Chondrocyte (in vitro differentiated cells): ENCODE measurements at places on chromosomes 5 and 9.

DNA sequence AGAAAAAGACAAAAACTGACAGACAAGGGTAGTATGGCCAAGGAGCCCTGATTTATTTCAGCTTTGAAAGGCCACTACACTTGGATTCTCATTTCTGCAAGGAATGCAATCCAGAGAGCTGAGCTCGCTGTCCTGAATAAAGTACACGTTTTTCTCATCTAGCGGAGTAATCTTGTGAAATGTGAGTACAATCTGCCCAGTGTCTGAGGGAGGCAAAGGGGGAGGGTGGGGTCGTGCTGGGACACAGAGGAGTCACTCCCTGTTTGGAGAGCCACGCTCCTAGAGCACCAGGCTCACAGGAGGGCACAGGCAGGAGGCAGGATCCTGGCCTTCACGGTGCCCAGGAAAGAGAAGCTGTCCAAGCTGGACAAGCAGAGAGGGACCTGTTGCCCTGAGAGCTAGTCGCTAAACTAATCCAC lies 51.0 kb upstream of the IFNK start:
- H3K4me1 ChIP-seq: peaks cover 51% of the 10 kb centered on the region
- no peak overlapping the region for H3K4me3 ChIP-seq
- no peaks in the 10 kb centered on the region for H3K36me3 ChIP-seq

- H3K36me3 ChIP-seq: no peaks in the 10 kb centered on the region
- no peaks in the 10 kb centered on the region for H3K4me1 ChIP-seq
- no peak overlapping the region for H3K4me3 ChIP-seq
- DNase-seq: no peak
- no peak overlapping the region for H3K27ac ChIP-seq
Measured at GRCh38 chr5:133688391-133688790, 76.0 kb upstream of the FSTL4 start.

GRCh38 chr9:128706045-128706444 lies 3.7 kb downstream of the PKN3 start:
- H3K27me3 ChIP-seq: no peaks in the 10 kb centered on the region
- DNase-seq: peak; percentile 36
- H3K4me1 ChIP-seq: peaks cover 9% of the 10 kb centered on the region
- H3K36me3 ChIP-seq: no peaks in the 10 kb centered on the region
- no peak overlapping the region for H3K4me3 ChIP-seq

DNA sequence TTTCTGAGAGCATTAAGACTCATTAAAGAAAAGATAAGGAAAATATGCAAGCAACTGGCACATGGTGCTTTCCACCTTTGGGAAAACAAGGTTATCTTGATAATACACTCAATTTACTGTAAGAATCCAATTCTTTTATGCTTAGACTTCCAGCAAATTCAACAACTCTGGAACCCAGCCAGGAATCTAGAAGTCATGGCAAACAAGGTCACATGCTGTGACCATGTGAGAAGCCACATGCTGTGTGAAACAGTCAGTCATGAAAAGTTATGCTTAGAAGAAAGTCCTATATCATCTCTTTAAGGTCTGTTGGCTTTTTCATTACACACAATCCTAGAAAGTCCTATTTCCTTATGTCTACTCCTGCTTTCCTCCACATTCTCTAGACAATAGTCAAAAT lies 581.8 kb upstream of the C9orf72 start:
- no peaks in the 10 kb centered on the region for H3K27me3 ChIP-seq
- no peaks in the 10 kb centered on the region for H3K4me1 ChIP-seq
- H3K36me3 ChIP-seq: no peaks in the 10 kb centered on the region
- no peak overlapping the region for H3K4me3 ChIP-seq
- DNase-seq: no peak
- no peak overlapping the region for H3K27ac ChIP-seq

- peak overlapping the region; percentile 82 for H3K27ac ChIP-seq
- DNase-seq: no peak
- no peak overlapping the region for H3K4me3 ChIP-seq
Measured at GRCh38 chr9:115369322-115369957, 251.5 kb upstream of the TNC start.

DNA sequence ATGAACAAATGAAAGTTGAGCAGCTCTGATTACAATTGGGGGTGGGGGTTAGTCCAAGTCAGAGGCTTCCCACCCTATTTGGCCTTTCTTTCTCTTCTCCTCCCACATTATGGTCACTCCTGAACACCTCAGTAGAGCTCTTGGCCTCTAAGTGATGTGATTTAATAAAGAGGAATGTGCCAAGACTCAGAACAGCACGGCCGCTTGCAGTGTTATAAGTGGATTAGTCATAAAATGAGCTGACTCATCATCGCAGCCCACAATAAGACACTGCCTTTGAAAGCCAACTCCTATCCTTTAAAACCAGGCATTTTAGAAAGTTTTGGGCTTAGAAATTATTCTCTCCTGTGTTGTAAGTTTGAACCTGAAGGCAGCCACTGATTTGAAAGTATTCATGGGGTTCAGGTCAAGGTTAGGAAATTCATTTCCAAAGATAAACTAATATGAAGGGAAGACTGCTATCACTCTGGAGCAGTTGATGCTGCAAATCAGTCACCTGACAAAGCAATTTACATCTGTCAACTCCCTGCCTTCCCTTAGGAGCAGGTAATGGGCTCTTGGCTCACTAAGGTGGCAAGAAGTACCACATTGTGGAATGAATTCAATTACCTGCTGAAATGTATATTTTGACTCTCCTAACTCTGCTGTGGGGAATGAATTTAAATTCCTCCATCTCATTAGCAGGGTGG lies 283.6 kb upstream of the NMUR2 start:
- H3K4me3 ChIP-seq: no peak overlapping the region
- H3K27ac ChIP-seq: no peak overlapping the region
- no peaks in the 10 kb centered on the region for H3K27me3 ChIP-seq
- no peak for DNase-seq
- H3K4me1 ChIP-seq: peaks cover 6% of the 10 kb centered on the region

GRCh38 chr5:169494941-169495548 lies 88.5 kb upstream of the SPDL1 start:
- H3K27ac ChIP-seq: no peak overlapping the region
- H3K4me3 ChIP-seq: no peak overlapping the region
- no peaks in the 10 kb centered on the region for H3K4me1 ChIP-seq
- no peaks in the 10 kb centered on the region for H3K36me3 ChIP-seq
- no peak for DNase-seq

- no peaks in the 10 kb centered on the region for H3K27me3 ChIP-seq
- H3K36me3 ChIP-seq: peaks cover 13% of the 10 kb centered on the region
- peaks cover 45% of the 10 kb centered on the region for H3K4me1 ChIP-seq
- DNase-seq: no peak
- H3K4me3 ChIP-seq: no peak overlapping the region
Measured at GRCh38 chr5:6736524-6737042, 23.4 kb downstream of the TENT4A start.

- H3K27me3 ChIP-seq: no peaks in the 10 kb centered on the region
- peaks cover 43% of the 10 kb centered on the region for H3K4me1 ChIP-seq
- no peak for DNase-seq
- H3K36me3 ChIP-seq: peaks cover 1% of the 10 kb centered on the region
- H3K27ac ChIP-seq: peak overlapping the region; percentile 68
- H3K4me3 ChIP-seq: no peak overlapping the region
Measured at GRCh38 chr5:131322926-131323325, 59.1 kb downstream of the CDC42SE2 start.

DNA sequence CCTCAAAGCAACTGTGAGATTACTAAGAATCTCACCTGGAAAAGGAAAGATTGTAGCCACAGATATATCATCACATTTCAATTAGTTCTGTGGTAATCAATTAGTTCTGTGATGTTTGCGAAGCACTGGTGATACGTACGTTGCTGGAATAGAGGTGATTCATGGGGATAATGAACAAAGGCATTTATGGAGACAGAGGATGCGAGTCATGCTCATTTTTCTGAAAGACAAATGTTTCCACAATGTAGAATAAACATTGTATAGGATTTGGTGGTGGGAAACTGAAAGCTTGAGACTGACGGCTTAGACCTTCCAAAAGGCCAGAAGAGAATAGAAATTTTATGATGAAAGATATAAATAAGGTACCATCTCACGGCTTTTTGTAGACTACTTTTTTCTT lies 507.3 kb upstream of the TYRP1 start:
- no peaks in the 10 kb centered on the region for H3K27me3 ChIP-seq
- DNase-seq: no peak
- no peaks in the 10 kb centered on the region for H3K4me1 ChIP-seq
- no peak overlapping the region for H3K4me3 ChIP-seq
- H3K27ac ChIP-seq: no peak overlapping the region
- H3K36me3 ChIP-seq: no peaks in the 10 kb centered on the region

DNA sequence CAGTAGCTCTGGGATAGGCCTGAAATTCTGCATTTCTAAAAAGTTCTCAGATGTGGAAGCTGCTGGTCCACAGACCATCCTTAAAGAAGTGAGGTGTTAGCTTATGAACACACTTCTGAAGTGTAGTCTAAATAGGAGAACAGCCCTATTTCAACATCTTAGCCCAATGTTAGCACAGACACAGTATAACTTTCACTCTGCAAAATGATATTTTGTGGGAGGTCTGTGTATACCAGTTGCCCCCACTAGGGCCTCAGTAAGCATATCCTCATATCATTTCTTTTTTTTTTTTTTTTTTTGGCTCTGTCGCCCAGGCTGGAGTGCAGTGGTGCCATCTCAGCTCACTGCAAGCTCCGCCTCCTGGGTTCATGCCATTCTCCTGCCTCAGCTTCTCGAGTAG lies 7.5 kb upstream of the HABP4 start:
- H3K4me1 ChIP-seq: no peaks in the 10 kb centered on the region
- H3K27ac ChIP-seq: no peak overlapping the region
- H3K27me3 ChIP-seq: no peaks in the 10 kb centered on the region
- no peak overlapping the region for H3K4me3 ChIP-seq
- no peak for DNase-seq

GRCh38 chr5:179795049-179795862 lies 1.5 kb downstream of the LTC4S start:
- H3K27ac ChIP-seq: peak overlapping the region; percentile 51
- DNase-seq: no peak
- peaks cover 13% of the 10 kb centered on the region for H3K36me3 ChIP-seq
- peaks cover 18% of the 10 kb centered on the region for H3K4me1 ChIP-seq

DNA sequence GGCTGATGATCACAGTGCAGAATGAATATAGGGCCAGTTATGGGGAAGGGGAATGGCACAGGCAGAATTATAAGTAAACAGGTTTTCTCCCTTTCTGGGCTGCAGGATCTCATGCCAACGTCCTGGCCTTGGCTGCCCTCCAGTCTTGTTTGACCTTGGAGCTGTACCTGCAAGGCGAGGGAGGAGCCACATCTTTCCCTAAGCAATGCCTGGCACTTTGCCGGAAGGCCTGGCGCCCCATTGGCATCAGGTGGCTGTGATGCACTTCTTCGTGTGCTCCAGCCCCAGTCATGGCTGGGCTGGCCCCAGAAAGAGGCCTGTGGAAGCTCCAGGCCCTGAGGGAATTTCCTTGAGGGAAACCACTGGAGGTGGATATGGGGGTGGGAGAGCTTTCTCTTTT lies 16.7 kb upstream of the IQGAP2 start:
- DNase-seq: no peak
- no peaks in the 10 kb centered on the region for H3K36me3 ChIP-seq
- H3K27ac ChIP-seq: no peak overlapping the region
- H3K27me3 ChIP-seq: no peaks in the 10 kb centered on the region
- peaks cover 28% of the 10 kb centered on the region for H3K4me1 ChIP-seq

DNA sequence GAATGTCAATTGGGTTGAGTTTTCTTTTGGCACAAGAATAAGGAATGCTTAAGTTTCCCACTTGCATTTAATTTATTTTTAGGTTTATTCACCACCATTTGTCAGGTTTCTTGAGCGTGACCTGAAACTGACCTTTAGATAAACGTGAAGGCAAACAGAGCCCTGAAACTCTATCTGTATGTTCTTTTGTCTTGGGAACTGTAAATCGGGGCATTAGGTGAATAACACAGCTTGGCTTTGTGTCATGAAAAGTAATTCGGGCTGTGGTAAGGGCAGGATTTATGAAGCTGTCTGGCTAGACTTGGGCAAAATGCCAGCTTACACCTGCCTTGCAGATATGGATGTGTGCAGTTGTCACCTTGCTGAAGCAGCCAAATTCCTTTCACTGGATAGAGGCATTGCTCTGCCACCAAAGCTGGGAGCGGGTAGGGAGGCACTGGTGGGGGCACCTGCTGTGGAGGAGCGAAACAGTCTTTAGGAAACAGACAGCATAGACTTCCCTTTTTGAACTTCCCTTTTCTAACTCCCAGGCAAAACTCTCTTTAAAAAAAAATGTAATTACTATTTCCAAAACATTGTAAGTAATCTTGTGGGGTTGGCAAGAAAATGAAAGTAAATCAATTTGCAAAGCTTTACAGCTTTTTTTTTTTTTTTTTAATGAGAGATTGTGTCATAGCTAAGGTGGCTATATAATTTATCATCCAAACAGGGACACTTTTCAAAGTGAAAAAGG lies 545.2 kb downstream of the CSNK1G3 start:
- no peak overlapping the region for H3K4me3 ChIP-seq
- no peak for DNase-seq
- no peaks in the 10 kb centered on the region for H3K27me3 ChIP-seq
- H3K36me3 ChIP-seq: no peaks in the 10 kb centered on the region
- peaks cover 50% of the 10 kb centered on the region for H3K4me1 ChIP-seq

- H3K4me3 ChIP-seq: no peak overlapping the region
- no peaks in the 10 kb centered on the region for H3K36me3 ChIP-seq
- H3K27me3 ChIP-seq: no peaks in the 10 kb centered on the region
- no peak for DNase-seq
- peak overlapping the region; percentile 29 for H3K27ac ChIP-seq
Measured at GRCh38 chr5:10452768-10453331, 11.2 kb downstream of the ROPN1L start.

DNA sequence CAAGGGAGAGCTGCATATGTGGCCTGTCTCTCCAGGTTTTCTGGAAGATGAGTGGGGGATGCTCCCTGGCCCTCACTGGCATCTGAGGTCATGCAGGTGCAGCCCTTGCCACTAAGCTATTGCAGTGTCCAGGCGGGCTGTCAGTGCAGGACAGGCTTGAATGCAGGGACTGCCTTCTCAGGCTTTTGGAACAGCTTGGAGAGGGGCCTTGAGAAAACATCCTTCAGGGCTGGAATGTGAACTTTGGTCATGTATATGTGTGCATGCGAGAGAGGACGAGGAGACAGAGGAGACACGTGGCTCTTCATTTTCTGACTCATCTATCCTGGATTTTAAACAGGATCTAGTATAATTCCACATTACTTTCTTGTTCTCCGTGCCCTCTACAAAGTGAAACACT lies 90.3 kb downstream of the MACROH2A1 start:
- H3K4me3 ChIP-seq: no peak overlapping the region
- peaks cover 22% of the 10 kb centered on the region for H3K4me1 ChIP-seq
- peak overlapping the region; percentile 54 for H3K27ac ChIP-seq
- H3K27me3 ChIP-seq: no peaks in the 10 kb centered on the region

- DNase-seq: no peak
- no peak overlapping the region for H3K27ac ChIP-seq
- H3K4me3 ChIP-seq: no peak overlapping the region
- H3K27me3 ChIP-seq: no peaks in the 10 kb centered on the region
- no peaks in the 10 kb centered on the region for H3K36me3 ChIP-seq
- H3K4me1 ChIP-seq: peaks cover 20% of the 10 kb centered on the region
Measured at GRCh38 chr5:88887342-88887741, 4.4 kb upstream of the MEF2C start.

- no peaks in the 10 kb centered on the region for H3K27me3 ChIP-seq
- no peak overlapping the region for H3K4me3 ChIP-seq
- H3K4me1 ChIP-seq: peaks cover 37% of the 10 kb centered on the region
- no peak for DNase-seq
- H3K27ac ChIP-seq: peak overlapping the region; percentile 74
Measured at GRCh38 chr5:178674334-178674733, 47.5 kb upstream of the CLK4 start.

GRCh38 chr9:97906236-97906831 lies 16.0 kb downstream of the TRMO start:
- peaks cover 16% of the 10 kb centered on the region for H3K36me3 ChIP-seq
- no peak overlapping the region for H3K27ac ChIP-seq
- no peaks in the 10 kb centered on the region for H3K27me3 ChIP-seq
- no peak overlapping the region for H3K4me3 ChIP-seq
